ENCODE measurements at places on chromosomes 1 and 21.

DNA sequence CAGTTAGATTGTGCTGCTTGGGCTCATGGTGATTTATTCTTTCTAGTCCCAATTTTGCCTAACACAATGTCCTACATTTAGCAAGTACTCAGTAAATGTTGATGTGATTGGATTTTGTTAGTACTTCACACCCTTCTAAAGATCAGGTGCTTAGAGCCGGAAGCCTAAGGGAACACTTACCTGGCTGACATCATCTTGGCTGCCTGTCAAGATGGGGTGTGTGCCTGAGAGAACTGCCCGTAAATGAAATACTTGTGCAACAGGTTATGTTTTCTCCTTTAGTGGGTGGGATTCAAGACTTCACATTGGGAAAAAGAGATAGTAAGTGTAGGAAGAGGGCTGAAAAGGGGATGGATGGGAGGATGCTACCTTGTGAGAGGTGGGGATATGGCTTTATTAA is 75.5 kb upstream of the MACF1 start:
- no peak for DNase-seq

- DNase-seq: no peak
Observed at GRCh38 chr21:44618504-44618903, 6.6 kb downstream of the KRTAP10-8 start.

- no peak for DNase-seq
Observed at GRCh38 chr21:24561291-24561690, 1046.0 kb downstream of the MRPL39 start.

- no peak for DNase-seq
Observed at GRCh38 chr1:185421485-185422107, 104.6 kb upstream of the IVNS1ABP start.

DNA sequence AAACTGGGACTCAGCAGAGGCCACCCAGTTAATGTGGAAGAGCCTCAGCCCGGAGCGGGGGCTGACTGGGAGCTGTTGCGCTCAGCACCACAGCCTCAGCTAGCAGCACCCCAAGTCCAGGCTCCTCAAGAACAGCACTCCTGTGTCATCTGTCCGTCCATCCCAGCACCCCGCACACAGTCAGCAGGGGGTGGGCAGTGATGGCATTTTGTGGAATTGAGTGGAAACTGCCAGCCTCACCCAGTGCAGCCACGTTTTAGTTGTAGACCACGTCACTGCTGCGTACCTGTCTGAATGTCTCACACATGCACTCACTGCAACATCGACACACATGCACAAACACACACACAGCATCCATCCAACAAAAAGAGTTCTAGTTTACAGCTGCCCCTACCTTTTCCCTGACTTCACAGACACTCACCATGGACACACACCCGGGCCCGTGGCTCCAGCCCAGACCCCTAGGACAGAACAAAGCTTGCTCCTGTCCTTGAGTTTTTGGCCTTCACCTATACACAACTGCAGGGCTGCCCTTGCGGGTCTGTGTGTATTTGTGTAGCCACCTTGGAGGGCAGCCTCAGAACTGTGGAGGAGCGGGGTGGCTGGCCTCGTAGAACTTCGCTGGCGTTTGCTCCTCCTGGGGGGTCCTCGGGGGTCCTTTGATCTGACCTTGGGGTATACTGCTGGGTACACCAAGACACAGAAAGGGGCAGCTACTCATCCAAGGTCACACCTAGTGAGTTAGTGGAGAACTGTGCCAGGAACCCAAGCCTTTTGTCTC is 5.2 kb downstream of the KCNQ4 start:
- DNase-seq: no peak

DNA sequence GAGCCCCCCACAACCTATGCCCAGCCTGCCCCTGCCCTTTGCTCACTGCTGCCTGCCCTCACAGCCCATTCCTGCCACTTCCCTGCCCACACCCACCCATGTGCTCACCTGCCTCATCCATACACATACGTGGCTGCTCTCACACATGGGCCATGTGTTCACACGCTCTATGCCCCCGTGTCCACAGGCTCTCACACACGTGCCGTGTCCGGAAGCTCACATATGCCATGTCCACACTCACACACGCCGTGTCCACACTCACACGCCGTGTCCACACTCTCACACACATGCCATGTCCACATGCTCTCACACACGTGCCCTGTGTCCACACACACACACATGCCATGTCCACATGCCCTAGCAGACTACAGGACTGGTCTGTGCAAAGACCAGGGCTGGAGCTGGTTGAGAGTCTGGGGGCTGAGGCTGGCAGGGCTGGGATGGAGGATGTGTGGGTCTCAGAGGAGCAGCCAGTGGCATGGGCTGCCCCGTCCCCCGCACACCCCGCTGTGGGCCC is 583 bp upstream of the RNF223 start:
- DNase-seq: no peak
